ENCODE measurements at places on chromosomes 1 and 21. TPM values are rescaled to one million over a fixed set of nuclear protein-coding genes. Genes with fewer than 3 reads are reported as not detected.
A peak's percentile ranks its signal among the peaks of the same experiment; 100 is the strongest.

DNA sequence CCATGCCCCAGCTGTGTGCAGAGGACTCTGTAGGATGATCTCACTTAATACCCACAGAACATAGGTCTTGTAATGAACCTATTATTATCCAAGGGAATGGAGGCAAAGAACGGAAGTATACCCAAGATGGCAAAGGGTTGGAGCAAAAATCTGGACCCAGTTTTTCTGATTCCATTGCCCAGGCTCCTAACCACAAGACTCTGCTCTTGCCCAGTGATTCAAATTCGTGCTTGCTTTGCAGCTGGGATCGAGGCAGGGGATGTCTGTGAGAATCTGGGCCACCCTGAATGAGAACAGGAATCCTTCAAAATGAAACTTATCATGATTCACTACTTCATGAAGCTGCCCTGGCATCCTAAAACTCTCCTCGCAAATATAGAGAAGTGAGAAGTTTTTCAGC, 97.5 kb upstream of the KCNJ6 start:
- no peak for ATAC-seq

GRCh38 chr1:53326088-53326597, 1.7 kb downstream of the LRP8 start:
- peak; percentile 96 for ATAC-seq

DNA sequence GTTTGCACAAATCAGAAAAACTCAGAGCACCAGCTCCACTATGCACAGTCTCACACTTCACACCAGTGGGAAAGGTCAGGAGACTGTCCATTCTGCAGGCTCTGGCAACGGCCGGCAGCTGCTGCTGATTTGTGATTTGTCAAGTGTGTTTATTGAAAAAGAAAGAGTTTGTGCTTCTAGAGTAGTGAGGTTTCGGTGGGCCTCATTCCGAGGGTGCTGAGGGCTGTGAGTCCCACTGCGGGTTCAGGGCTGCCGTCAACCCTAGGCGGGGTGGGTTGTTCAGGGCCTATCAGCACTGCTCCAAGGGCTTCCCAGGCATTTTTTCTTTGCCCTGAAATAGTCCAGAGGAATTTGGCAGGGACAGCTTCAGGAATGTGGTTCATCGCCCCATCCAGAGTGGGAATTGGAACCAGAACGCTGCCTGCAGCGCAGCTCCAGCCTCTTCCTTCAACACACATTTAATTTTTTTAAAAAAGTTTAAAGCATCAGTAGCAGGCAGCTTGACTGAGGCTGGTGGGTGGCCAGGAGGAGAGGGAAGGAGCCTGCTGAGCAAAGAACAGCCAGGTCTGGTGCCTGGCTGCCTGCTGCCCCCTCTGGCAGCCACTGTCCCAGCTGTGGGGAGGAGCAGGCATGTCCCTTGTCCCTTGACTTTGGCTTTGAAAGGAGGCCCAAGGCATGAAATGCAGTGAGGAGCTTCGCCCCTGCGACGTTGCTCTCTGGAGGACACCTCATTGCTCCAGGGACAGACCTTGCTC, 19.7 kb downstream of the STUM start:
- ATAC-seq = no peak

DNA sequence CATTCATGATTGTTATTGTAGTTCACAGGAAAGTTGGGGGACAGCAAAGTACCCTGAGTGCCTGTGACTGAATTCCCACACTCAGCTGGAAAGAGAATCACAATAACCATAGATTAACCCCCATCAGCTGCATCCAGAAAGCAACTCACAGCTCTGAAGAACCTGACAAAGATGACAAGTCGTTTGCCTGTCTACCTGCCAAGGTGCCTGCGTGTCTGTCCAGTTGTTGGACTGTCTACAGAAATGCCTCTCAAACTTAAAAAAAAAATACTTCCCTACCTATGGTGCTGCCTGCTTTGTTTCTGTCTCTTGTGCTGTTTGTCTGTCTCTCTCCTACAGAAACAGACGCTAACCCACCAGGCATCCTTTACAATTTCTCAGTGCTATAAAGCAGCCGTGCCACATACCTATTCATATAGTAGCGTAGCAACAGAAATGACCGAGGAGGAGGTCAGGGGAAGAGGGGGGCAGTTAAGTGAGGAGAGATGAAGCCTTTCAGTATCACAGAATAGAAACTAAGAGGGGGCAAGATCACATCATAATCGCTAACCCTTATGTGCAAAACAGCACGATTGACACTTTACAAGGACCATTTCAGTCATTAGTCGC, 154.6 kb upstream of the HMGB4 start:
- ATAC-seq = no peak

- no peak for ATAC-seq
These were observed 34.1 kb downstream of the ARHGEF10L start for GRCh38 chr1:17573518-17574041.

The SH2D1B gene
- 3.4 TPM for total RNA-seq
